Smooth muscle cell of the umbilical artery (primary cell): ENCODE measurements at places on chromosomes 11 and 22. TPM values are rescaled to one million over a fixed set of nuclear protein-coding genes. Genes with fewer than 3 reads are reported as not detected.

Gene ABCC8
- total RNA-seq, result not detected in 2 replicates

Gene ALDH3B2
- total RNA-seq, result not detected in 2 replicates

Gene CDCA5
- 1.8 and 6.0 TPM in 2 replicates for total RNA-seq

Gene SLC22A25
- not detected in 2 replicates for total RNA-seq

Gene IL10RA
- 0.09 TPM in 1 of 2 replicates, not detected in the other for total RNA-seq

Gene TTC36
- total RNA-seq, result 0.59 and 1.2 TPM in 2 replicates

Gene WBP2NL
- total RNA-seq, result 0.59 and 0.60 TPM in 2 replicates

Gene CHRNA10
- 0.59 and 0.88 TPM in 2 replicates for total RNA-seq

Gene NAALAD2
- total RNA-seq, result 1.0 and 2.4 TPM in 2 replicates

Gene REXO2
- 213 and 303 TPM in 2 replicates for total RNA-seq

Gene NXPE4
- total RNA-seq, result not detected in 2 replicates

Gene JAML
- total RNA-seq, result not detected in 2 replicates

Gene TIMP3
- 876 and 1,947 TPM in 2 replicates for total RNA-seq

Gene OLFML1
- 0.18 TPM in 1 of 2 replicates, not detected in the other for total RNA-seq
